ENCODE measurements at places on chromosomes 3 and 15. TPM values are rescaled to one million over a fixed set of nuclear protein-coding genes. Genes with fewer than 3 reads are reported as not detected.

MEX3B gene
- 5.3 TPM for polyA plus RNA-seq

PLA2G4F gene
- not detected for polyA plus RNA-seq

AMOTL2 gene
- 156 TPM for polyA plus RNA-seq

ITGA11 gene
- 312 TPM for polyA plus RNA-seq

TM4SF1 gene
- 12.4 TPM for polyA plus RNA-seq

LCTL gene
- polyA plus RNA-seq = 0.28 TPM

NRROS gene
- not detected for polyA plus RNA-seq

MESP1 gene
- 0.48 TPM for polyA plus RNA-seq

BCHE gene
- not detected for polyA plus RNA-seq

MAGI1 gene
- 5.8 TPM for polyA plus RNA-seq

GABRR3 gene
- polyA plus RNA-seq = not detected

PP2D1 gene
- polyA plus RNA-seq = 0.16 TPM
